ENCODE measurements at places on chromosomes 1 and 21. TPM values are rescaled to one million over a fixed set of nuclear protein-coding genes. Genes with fewer than 3 reads are reported as not detected.

Gene MRPS21
- total RNA-seq, result 53.7 TPM

Gene CFHR3
- 0.26 TPM for total RNA-seq

Gene AKR7A2
- 57.0 TPM for total RNA-seq

Gene REN
- 0.17 TPM for total RNA-seq

Gene CEP170
- total RNA-seq, result 75.2 TPM

Gene KIRREL1
- total RNA-seq, result 83.0 TPM

Gene FAM72D
- total RNA-seq, result 0.26 TPM

Gene CNIH3
- total RNA-seq, result 15.7 TPM

Gene TFF2
- not detected for total RNA-seq

Gene CELA3A
- total RNA-seq, result not detected

Gene MYBPH
- 0.17 TPM for total RNA-seq

Gene CLCNKB
- under 0.01 TPM for total RNA-seq

Gene WNT9A
- total RNA-seq, result 1.0 TPM

Gene HMGN1
- 179 TPM for total RNA-seq

Gene NLRP3
- total RNA-seq, result not detected

Gene SAMSN1
- not detected for total RNA-seq

Gene MEX3A
- 1.7 TPM for total RNA-seq

Gene ADORA1
- total RNA-seq, result 1.5 TPM

Gene RAB4A
- total RNA-seq, result 26.7 TPM

Gene RNU1-3
- under 0.01 TPM for total RNA-seq

Gene TRIM67
- 0.17 TPM for total RNA-seq

Gene MPZL1
- total RNA-seq, result 86.8 TPM

Gene TEX38
- not detected for total RNA-seq

Gene SIKE1
- 69.5 TPM for total RNA-seq

Gene SPRR1A
- not detected for total RNA-seq

Gene TDRKH
- 5.6 TPM for total RNA-seq

Gene AMY1C
- total RNA-seq, result not detected

Gene TNFRSF8
- total RNA-seq, result not detected

Gene CCT3
- total RNA-seq, result 391 TPM

Gene PSMG1
- total RNA-seq, result 53.4 TPM

Gene KISS1
- 0.17 TPM for total RNA-seq

Measured in fibroblast of lung (primary cell).